CD4-positive, CD25-positive, alpha-beta regulatory T cell (primary cell): ENCODE measurements at places on chromosomes 2 and 18.

- DNase-seq: no peak
These were observed 39.0 kb downstream of the CHN1 start for GRCh38 chr2:174965992-174966744.

DNA sequence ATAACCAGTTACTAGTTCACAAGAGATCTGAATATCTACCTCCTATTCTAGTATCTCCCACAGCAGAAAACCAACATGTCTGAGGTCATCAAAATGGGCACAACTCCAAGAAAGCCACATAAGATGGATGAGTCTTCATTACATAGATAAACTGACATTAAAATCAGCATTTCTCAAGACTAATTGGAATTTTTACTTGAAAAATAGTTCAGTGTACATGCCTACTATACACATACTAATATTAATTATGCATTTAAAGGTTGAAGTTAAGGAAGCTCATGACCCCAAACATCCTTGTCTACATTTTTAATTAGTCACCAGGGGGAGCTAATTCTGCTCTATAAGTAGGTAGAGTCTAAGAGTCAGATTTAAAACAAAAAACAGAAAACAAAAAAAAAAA is 41.9 kb downstream of the ZNF521 start:
- DNase-seq: no peak

DNA sequence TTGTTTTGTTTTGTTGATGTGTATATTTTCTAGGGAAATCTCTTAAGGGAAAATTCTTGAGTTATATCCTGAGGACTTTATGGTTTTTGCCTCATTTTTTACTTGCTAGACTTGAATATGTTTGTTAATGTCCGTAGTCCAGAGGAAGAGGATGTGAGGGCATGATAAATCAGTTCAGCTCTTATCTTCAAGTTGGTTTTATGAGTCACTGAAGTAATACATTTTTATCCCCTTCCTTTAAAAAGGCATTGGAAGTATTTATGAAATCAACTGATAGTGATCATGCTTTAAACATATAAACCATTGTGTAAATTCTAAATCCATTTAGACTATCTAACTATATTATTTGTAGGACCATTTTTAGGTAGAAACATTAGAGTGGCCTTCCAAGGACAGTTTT is 43.9 kb upstream of the CYBRD1 start:
- no peak for DNase-seq

DNA sequence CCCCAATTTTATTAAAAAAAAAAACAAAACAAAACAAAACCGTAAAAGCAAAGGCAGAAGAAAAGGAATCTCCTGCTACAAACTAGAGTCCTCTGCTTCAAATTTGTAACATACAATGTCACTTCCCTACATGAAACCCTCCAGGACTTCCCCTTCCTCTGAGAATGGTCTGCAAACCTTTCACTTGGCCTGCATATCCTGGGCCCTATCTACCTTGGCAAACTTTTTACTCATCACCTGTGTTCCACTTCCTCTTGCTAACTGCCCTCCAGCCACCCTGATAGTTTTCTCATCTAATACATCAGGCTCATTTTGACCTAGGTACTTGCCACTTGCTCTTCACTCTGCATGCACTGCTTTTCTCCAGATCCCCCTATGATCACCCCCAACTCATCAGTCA is 255.5 kb downstream of the ETAA1 start:
- no peak for DNase-seq

GRCh38 chr2:37670378-37671008 is 949 bp downstream of the CDC42EP3 start:
- DNase-seq: no peak

GRCh38 chr2:104388296-104388695 is 465.6 kb upstream of the POU3F3 start:
- DNase-seq: no peak

DNA sequence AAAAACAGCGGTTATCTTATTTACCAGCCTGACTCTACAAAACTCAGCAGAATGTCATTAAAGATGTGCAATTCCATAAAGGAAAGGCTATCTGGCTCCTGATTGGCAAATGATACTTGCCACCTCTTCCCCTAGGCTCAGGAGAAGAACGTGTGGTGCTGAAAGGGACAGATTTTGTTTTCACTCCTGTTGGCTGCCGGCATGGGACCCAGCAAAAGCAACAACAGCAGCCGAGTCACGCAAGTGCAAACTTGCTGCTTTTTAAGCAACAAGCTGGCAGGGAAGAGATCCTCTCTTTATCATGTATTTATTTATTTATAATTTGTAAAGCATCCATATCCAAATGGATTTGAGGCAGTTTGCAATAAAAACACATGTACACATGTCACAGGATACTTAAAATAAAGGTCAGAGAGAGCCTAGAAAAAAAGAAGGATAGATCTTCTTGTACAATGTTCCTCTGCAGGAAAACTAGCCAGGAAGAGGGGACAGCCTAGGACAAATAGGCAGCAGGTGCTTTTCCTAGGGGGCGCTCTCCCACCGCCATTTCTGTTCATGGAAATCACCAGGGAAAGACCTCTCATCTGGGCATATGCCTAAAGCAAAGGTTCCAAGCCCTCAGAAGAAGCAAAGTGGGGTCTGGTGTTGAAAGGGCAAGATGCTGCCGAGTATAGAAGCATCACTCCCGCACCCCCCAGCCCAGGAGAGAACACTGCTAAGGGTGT is 799.3 kb downstream of the BCL11A start:
- no peak for DNase-seq

GRCh38 chr2:108444941-108445840 is 3.8 kb upstream of the GCC2 start:
- no peak for DNase-seq

DNA sequence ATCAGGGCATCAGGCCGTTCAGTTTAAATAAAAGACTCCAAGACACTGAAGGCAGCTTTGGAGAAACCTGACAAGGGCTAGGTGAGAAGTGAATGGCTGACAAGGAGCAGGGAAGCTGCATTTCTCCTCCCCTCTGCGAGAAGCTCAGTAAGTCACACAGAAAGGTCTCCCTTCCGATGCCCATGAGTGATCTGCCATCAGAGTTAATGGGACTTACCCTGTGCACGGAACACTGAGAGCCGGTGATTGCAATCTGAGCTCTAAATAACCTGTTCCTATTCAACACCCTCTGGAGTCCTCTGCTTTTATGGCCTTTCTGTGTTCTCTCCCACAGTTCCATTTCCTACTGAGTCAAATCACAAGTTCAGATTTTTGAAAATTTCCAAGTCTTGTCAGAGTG is 322.2 kb upstream of the MYT1L start:
- DNase-seq: no peak

- DNase-seq: peak; percentile 35
These were observed 182.7 kb upstream of the GLI2 start for GRCh38 chr2:120552800-120553481.

- DNase-seq: no peak
These were observed 24.4 kb downstream of the MBP start for GRCh38 chr18:77108001-77108692.

DNA sequence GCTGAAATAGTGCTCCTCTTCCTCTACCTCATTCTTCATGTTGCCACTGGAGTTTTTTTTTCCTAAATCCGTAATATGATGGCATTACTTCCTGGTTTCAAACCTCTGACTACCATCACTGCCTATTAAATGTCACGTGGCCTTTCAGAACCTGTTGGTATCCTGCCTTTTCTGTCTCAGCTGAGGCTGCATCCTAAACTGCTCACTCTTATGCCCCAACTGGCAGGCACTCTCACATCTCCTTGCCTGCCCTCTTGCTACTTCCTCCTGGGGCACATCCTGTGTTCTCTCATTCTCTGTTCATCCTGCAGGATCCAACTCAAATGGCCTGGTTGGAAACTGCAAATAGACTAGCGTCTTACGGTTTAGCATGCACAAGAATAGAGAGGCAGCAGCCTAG is 468.1 kb upstream of the FANCL start:
- no peak for DNase-seq

- no peak for DNase-seq
These were observed 20.4 kb downstream of the KDSR start for GRCh38 chr18:63346480-63347183.

DNA sequence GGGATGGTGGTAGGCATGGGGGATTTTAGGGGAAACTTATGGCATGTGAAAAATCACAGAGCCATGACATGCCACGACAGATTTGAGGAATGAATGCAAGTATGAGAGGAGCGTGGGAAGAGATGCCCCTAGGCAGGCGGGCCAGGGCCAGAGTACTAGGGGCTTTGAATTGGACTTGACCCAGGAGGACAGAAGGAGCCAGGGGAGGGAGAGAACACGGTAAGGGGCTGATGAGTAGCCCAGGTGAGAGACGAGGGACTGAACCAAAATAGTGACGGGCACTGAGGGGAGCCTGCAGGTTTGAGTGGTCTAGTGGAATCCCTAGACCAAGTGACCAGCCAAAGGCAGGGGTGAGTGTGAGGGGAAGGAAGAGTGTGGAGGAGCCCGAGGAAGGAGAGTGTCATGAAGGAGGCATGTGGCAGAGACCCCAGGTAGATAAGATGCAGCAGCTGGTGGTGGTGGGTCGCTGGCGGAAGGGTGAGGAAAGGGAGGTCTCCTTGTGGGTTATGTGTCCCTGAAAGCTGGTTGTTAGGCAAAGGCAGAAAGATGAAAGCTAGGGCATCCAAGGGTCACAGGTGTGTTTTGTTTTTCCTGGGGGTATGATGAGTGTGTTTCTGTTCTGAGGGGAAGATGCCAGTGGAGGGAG is 48.7 kb downstream of the ZBTB7C start:
- DNase-seq: no peak

- DNase-seq: no peak
These were observed 50.1 kb downstream of the CIB4 start for GRCh38 chr2:26590980-26591618.

- no peak for DNase-seq
These were observed 50.6 kb downstream of the MAPRE2 start for GRCh38 chr18:35091841-35092240.

DNA sequence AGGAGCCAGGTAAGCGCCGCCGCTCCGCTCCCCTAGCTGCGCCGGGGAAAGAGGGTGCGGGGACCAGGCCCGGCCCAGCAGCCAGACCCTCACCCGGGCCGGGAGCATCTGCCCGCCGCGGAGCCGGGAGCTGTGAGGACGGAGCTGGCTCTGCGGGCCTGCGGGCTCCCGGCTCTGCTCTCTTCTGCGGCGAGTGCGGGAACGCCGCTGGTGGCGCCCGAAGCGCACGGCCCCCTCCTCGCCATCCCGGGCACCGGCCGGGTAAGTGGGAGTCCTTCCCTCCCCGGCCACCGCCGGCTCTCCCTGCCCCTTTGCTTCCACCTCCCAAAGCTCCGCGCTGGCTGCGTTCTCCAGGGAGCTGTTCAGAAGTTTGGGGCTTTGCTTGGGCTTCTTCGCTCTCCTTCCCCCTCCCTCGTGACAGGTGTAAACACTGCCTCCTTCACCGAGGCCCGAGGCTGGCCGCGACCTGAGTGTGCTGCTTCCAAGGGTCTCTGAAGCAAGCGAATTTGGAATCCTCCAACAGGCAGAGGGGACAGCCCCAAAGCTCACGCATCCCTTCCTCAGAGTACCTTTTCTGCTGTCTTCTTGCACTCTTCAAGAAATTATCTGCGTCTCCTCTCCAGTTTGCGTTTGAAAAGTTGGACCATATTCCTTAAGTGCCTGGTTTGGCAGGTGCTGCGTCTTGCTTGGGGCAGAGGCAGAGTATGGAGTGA is 632 bp downstream of the AFTPH start:
- peak; percentile 30 for DNase-seq

GRCh38 chr18:10690366-10690765 is 164.5 kb downstream of the NAPG start:
- DNase-seq: no peak

- DNase-seq: peak; percentile 53
These were observed 67.7 kb downstream of the EPAS1 start for GRCh38 chr2:46364797-46365457.

DNA sequence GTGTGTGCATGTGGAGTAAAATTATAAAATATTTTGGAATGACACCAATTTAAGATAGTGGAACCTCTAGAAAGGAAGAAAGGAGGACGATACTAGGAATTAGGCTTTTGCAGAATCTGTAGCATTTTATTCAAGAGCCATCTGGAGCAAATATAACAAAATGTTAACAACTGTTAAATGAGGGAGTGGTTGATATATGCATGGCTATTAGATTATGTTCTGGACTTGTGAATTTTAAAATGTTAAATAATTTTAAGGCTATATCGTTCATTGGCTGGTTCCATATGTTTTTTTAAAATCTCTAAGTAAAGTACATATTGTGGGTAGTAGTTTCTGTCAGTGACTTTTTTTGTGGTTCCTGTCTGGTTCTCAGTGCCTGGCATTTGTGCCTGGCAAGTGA is 123.2 kb downstream of the PKP4 start:
- DNase-seq: no peak

DNA sequence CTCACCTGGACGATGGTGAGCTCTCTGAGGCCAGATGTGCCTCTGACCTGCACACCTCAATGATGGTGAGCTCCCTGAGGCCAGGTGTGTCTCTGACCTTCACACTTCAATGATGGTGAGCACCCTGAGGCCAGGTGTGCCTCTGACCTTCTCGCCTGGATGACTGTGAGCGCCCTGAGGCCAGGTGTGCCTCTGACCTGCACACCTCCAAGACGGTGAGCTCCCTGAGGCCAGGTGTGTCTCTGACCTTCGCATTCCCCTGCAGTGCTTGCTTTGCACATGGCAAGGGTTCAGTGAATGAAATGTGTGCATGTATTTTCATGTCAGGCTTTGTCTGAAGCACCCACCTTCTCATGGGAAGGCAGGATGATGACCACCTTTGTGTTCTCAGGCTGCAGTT is 95.5 kb downstream of the PTGR3 start:
- DNase-seq: no peak

GRCh38 chr18:77068321-77069312 is 64.0 kb downstream of the MBP start:
- peak; percentile 15 for DNase-seq

- DNase-seq: no peak
These were observed 83.8 kb upstream of the CELF4 start for GRCh38 chr18:37649416-37649815.

- no peak for DNase-seq
These were observed 134.4 kb upstream of the ID2 start for GRCh38 chr2:8547284-8548064.

GRCh38 chr2:180944372-180944771 is 36.0 kb upstream of the UBE2E3 start:
- no peak for DNase-seq

- no peak for DNase-seq
These were observed 122.2 kb upstream of the ITGB6 start for GRCh38 chr2:160322320-160322719.

GRCh38 chr2:85310330-85310729 is 17.5 kb downstream of the TGOLN2 start:
- no peak for DNase-seq
